ENCODE measurements at places on chromosomes 16 and 17. TPM values are rescaled to one million over a fixed set of nuclear protein-coding genes. Genes with fewer than 3 reads are reported as not detected.

The LRRC3C gene
- total RNA-seq = not detected

The PRSS36 gene
- 3.5 TPM for total RNA-seq

The SOX9 gene
- total RNA-seq = 5.4 TPM

The RPAIN gene
- 32.9 TPM for total RNA-seq

The NTN3 gene
- not detected for total RNA-seq

The KRT10 gene
- 36.8 TPM for total RNA-seq

Measured in upper lobe of right lung (tissue), 1 donor.